NT2/D1 (cell line): ENCODE measurements at places on chromosomes 12 and 14.

DNA sequence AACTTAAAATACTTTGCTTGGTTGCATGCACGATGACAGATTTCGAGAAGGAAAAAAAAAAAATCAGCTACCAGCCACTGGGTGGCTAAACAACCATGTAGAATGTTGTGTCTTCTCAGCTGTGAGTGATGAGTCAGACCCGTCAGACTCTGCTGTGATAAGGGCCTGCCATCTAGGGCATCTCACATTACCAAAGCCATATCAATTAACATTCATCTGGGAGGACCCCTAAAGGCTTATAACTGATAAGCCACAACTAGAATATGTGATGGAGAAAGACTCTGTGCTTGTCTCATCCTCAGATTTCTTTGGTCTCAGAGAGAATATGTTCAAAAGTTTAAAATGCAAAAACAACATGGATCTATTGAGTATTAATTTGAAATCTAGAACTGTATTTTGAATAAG lies 111.5 kb downstream of the PAX9 start:
- no peak for DNase-seq

DNA sequence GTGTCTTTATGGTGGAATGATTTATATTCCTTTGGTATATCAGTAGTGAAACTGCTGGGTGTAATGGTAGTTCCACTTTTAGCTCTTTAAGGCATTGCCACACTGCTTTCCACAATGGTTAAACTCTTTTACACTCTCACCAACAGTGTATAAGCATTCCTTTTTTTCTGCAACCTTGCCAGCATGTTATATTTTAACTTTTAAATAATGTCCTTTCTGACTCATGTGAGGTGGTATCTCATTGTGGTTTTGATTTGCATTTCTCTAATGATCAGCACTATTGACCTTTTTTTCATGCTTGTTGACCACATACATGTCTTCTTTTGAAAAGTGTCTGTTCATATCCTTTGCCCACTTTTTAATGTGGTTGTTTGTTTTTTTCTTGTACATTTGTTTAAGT lies 142.5 kb downstream of the MSRB3 start:
- no peak for DNase-seq

GRCh38 chr14:52360831-52361230 lies 46.7 kb downstream of the PTGER2 start:
- DNase-seq, result no peak

DNA sequence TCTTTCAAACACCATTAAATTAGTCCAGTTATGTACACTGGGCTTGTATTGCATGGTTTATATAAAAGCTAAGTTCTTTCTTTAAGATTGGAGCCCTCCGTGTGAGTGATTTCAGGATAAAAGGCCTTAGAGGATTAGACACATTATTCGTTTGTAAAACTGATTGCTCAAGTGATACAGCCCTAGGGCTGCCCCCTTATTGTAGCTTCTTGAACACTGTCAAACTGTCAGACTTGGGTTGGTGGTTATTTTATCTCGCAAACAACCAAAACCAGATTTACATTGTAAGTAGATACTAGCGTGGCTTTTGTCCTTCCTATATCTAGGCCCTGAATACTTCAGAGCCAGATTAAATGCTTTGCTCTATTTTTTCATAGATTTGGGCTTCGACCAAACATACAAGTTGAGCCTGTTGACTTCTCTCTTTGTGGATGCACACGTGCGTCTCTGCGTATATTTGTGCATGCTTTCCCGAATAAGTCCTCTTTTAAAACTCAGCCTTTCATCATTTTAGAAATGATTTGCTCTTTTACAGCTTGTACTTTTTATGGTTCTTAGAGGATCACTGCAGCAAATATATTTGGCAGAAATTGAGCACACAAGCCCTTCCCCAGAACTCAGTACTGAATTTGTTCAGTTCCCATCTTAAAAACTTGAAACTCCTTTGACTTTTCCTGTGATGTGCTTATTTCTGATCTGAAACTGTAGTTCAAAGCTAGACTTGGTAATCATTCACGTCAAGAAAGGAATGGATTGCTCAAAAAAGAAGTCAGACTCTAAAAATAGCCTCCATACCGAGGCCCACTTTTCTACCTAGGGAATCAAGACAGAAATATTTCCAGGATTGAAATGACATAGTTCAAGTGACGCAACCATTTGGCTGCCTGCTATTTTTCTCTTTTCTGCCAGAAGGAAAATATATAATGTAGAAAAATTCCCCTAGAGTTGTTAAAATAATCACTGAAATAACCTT lies 129.5 kb downstream of the ETV6 start:
- no peak for DNase-seq

- no peak for DNase-seq
Measured at GRCh38 chr12:62484233-62484632, 17.6 kb downstream of the MON2 start.

- no peak for DNase-seq
Measured at GRCh38 chr12:87782838-87783237, 246.4 kb downstream of the C12orf50 start.

DNA sequence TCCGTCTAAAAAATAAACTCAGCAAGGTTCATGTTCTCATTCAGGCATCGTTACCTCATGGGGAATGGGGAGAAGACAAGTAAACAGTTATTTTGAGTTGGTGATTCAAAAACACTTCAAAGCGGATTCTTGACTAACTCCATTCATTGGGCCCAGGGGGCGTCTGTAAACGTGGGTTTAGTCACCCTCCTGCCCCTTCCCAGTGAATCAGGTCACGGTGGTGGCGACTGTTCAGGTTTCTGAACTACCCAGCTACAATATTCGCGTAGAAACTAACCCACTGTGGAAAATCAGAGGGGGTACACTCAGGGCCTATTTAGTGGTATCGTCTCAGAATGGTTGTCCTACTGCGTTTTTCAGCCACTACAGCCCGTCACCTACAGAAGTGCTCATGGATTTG lies 15.2 kb downstream of the OR6S1 start:
- no peak for DNase-seq

DNA sequence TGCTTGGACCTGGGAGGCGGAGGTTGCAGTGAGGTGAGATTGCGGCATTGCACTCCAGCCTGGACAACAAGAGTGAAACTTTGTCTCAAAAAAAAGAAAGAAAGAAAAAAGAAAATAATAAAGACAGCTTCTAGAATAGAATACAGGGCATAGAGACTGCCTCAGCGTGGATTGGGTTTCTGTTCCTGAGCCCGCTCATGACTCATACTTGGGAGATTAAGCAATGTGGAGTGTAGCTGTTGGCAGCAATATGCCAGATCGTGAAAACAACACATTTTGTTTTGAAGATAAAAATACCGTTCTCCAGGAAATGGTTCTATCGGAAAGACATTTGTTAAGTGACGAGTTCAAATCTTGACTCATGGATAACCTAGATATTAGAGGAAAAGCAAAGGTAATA lies 67.2 kb downstream of the GLT1D1 start:
- no peak for DNase-seq

DNA sequence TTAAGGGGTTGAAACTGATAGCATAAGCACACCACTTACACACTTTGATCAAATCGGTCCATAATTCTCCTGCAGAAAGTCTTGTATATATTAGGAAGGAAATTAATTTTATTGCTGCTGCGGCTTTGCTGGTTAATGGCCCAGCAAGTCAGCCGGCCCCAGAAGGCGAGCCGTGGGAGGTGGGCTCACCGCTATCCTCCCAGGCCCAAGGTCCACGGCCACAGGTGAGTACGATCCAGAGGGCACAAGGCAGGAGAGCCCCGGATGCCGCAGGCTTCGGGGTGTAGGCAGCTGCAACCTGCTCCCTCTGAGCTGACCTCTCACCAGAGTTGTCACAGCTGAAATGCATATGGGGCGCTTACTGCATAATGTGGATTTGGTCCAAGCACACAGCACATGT lies 165.7 kb downstream of the TBX5 start:
- DNase-seq, result no peak

DNA sequence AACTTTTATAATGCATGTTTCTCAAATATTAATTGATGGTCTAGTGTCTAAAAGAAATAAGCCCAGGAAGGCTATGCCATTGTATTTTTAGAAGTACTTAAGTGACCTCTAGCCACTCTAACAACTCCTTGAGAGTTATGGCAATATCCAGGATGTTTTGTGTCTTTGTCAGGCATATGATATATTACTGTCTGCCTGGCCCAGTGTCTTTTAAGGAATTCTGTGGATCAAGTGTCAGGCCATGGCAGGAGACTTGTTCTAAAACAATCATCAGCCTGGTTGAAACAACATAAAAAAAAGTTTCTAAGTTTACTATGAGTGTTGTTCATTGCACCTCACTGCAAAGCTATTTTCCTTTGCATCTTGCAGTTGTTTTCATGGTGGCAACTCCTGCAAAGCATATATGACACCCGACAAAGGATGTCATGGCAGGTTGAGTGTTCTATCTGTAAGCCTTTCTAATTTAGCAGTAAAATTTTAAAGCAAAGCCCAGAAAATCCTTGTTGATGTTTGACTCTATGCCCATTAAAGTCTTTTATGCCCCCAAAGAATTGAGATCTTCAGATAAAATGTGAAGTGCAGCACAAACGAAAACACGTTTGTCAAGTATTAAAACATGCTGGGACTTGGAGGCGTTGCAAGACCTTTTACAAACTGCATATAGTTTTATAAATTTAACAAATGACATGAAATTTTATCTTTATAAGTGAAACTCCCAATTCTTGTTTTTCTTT lies 89.5 kb upstream of the SLC38A2 start:
- DNase-seq, result no peak

- no peak for DNase-seq
Measured at GRCh38 chr14:82667006-82667405, 1133.4 kb upstream of the SEL1L start.

GRCh38 chr12:104566244-104566993 lies 109.7 kb downstream of the CHST11 start:
- no peak for DNase-seq

- DNase-seq, result no peak
Measured at GRCh38 chr12:131072451-131073230, 118.9 kb downstream of the ADGRD1 start.

DNA sequence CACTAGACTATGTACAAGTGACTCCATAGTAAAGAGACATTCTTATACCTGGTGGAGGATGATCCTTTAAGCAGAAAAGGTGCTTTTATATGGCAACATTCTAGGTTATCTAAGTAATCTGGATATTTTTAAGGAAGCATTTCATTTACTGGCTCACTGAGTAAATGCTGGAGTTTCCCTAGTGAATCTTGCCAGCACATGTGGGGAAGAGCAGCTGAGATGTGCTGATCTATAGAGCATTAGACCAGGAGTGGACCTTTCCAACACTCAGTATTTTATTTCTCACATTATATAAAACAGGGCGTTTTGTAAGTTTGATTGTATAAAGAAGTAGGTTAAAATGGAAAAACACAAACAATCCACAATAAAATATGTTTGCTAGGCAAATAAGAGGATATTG lies 478.5 kb downstream of the ATP23 start:
- no peak for DNase-seq

GRCh38 chr12:5258498-5258897 lies 173.4 kb upstream of the NTF3 start:
- DNase-seq, result no peak

DNA sequence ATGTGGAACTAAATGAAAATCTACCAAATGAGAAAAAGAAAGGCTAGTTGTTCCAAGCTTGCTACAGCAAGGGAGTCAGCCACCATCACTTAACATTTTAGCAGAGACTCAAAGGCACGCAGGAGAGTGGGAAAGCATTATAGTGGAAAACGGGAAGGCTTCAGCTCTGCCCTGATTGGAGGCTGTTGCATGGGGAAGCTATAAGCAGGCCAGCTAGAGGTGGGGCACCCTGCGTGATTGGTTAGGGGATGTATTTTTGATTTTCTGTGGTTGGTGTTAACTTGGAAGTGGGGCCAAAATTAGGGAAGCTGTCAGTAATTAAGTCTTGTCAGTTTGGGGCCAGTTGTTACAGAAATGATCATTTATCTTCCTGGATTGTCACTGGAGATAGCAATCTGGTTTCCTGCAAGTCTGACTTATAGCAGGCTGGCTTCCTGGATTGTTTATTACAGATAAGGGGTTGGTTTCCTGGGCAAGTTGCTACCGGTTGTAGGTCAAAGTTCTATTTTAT lies 93.9 kb downstream of the FAR2 start:
- DNase-seq, result no peak

GRCh38 chr14:104093366-104094055 lies 8.0 kb downstream of the ASPG start:
- no peak for DNase-seq

DNA sequence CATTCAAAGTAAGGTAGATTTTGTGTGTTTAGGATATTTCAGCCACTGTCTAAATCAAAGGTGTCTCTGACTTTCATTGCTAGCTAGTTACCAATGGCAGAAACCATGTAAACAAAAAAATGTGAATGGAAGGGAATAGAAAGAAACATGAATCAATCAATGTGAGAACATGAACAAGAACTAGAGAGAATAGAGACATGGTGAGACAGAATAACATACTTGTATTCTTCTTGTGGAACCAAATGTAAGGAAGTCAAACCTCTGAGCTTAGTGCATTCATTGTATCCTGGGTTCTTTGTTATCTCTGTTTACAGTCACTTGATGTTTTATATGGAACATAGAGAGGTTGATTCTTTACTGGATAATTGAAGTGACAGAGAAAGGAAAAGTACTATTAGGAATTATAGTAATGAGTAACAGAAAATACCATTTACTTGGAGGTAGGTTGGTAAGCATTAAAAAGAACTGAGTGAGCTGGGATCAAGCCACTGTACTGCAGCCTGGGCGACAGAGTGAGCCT lies 2.6 kb upstream of the WNK1 start:
- no peak for DNase-seq

GRCh38 chr12:70365648-70366518 lies at the start of gene KCNMB4:
Gene KCNMB4, plus strand, starts transcription at chr12:70366290. Its CDS starts 445 bp downstream, at chr12:70366735.
- DNase-seq, result peak; percentile 76

DNA sequence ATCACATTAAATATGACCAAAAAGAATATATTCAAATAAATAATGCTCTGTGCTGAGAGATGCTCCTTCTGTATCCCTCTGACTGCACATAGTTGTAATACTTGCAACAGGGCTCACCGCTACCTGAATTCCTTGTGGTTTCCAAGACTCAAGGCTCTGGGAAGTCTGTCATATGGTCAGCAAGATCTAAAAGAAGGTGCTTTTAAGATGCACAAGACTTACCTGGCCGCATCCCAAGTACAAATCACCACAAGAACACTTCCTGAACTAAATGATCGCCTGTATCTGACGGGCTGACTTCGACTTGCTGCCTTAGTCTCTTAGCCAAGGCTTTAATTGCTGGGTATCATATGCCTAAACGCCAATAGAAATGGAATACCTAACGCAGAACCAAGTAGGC lies 67.2 kb downstream of the HECTD4 start:
- DNase-seq, result no peak

DNA sequence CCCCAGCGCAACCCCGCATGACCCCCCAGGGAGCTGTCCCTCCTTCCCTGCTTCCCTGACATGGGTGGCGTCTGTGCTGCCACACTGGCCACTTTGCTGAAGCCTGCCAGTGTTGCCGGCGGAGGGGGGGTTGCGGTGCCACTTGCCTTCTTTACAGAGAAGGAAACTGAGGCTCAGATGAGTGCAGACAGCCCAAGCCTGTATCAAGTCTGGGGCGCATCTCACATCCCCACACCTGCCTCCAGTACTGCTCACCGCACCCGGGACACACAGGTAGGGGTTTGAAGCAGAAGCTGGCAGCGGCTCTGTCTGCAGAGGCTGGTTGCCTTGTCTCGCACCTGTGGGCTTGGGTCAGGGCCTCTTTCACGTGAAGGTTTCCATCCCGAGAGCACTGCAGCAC lies 104.7 kb upstream of the RTL1 start:
- no peak for DNase-seq

- DNase-seq, result no peak
Measured at GRCh38 chr14:90620568-90621077, 195.6 kb downstream of the TTC7B start.

GRCh38 chr12:203462-204260 lies 10.3 kb downstream of the SLC6A12 start:
- DNase-seq, result peak; percentile 44
